Pancreas (tissue), 10 donors: ENCODE measurements at places on chromosomes 16 and 17.

DNA sequence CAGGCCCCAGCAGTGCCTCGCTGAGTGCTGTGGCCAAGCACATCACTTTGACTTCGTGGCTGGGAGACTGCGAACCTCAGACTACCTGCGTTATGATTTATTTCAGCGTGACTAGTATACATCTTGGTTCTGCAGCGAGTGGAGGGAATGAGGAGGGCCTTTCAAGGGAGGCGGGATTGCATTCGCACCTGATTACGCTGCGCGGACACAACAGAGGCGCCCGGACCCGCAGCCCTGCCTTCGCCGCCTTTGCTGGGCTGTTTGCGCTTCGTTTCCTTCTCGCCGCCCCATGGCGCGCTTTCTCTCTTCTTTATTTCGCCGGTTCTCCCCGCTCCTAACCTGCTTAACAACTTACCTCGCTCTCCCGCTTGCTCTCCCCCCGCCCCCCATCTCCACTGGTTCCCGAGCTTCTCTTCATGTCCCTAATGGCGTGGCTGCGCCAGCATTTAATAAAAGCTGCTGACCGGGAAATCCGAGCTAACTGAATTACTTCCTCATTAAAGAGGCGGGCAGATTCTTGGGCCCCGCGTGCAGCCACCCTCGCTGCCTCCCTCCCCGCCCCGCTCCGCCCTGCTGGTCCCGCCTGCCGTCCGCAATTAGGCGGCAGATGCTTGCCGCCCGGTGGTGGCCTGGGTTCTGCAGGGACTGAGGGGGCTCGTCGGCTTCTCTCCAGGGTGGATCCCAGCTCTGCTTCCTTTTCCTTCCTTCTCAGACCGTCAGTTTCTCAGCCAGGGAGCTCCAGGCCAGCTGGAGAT, 257.6 kb upstream of the SDK2 start:
- DNase-seq: peak; percentile 38

GRCh38 chr17:80986816-80987475, 4.7 kb upstream of the CHMP6 start:
- no peak for DNase-seq

DNA sequence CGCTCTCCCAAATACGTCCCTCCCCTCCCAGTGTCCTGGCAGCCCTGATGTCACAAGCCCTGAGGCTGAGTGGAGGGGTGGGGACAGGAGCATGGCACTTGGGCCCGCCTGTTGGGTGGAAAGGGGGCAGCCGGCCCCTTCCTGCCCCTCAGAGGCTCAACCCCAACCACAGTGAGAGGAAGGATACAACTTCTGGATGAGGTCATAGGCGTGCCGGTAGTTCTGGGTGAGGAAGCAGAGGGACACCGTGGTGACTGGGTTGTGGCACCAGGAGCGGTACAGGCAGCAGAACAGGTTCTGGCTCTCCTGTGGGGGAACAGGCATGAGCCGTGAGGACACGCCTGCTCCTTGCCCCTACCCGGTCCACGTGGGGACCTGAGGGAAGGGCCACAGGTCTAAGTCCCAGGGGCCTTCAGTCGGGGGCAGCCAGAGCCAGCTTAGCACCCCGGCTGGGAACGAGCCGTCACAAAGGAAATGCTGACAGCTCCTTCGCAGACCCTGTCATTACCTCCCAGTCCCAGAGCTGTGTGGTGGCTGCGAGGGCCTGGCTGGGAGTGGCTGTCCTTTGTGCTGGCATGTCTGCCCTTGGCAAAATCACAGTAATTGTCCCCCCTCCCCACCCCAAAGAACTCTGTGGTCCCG, 11.2 kb upstream of the MTSS2 start:
- no peak for DNase-seq

GRCh38 chr16:29821643-29822115, 1.4 kb downstream of the MVP start:
- peak; percentile 43 for DNase-seq

DNA sequence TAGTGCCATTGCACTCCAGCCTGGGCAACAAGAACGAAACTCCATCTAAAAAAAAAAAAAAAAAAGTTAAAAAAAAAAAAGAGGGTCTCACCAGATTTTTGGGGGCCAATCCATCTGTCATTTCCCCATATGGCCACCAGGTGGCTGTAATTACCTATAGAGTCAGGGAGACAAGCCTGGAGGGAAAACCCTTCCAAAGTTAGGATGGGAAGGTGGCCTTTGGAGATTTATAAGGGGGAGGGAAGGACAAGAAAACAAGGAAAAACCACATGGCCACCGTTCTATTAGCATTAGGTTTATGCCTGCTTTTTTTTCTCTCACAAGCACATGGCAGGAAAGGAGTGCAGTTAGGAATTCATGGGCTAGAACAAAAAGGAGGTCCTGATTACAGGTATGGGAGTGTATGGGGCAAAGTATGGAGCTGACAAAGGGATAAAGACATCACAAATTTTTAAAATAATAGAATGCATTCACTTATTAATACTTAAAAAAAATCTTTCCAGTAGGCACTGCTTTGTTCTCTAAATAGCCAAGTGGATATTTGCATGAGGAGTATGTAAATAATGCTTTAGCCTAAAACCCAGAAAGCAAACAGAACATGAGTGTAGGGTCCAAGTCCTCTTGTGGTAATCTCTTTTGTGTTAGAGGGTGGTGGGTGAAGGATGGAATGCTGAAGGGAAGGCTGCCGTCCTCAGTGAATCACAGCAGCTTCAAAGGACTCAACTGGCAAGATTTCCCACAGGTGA, 5.1 kb downstream of the CYB5D1 start:
- peak; percentile 54 for DNase-seq

- DNase-seq: peak; percentile 76
These were observed 1.2 kb downstream of the RTN4RL1 start for GRCh38 chr17:2023692-2024571.

GRCh38 chr17:39925282-39926134, 1.9 kb downstream of the ORMDL3 start:
- DNase-seq: no peak

- DNase-seq: no peak
These were observed 116.1 kb downstream of the METRNL start for GRCh38 chr17:83195330-83196023.

DNA sequence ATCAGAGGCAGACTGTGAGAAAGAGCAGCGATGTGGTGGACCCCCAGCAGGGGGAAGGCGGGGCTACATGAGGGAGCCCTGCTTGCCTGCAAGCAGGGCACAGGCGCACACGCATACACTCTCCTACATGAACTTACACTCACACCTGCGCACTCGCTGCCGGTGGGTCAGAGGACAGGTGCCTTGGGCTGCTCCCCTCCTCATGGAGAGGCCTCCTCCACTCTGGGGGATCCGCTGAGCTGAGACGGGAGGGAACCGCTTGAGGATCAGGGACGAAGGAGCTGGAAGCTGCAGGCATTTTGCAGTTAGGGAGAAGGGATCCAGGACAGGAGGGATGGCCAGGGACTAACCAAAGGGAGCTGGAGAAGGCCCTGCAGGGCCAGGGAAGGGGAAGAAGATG, 14.2 kb downstream of the OSBPL7 start:
- DNase-seq: peak; percentile 11

DNA sequence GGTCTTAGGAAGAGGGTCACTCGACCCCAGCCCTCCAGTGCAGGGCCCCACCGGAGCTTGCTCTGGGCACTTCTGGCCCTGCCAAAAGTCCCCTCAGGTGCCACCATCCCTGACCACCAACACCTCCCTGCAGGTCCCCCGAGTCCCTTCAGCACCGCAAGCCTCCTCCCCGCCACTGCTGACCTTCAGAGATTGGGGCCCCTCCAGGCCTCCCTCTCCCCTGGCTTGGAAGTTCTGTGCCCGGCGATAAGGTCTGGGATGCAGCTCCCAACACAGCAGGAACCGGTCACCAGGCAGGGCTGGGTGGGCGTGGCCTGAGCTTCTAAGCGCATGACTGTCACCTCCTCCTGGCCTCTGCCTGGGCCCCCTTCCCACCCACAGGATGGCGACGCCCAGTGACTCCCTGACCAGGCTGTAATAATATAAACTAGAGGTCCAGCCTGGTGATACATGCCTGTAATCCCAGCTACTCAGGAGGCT, 11.2 kb downstream of the PIEZO1 start:
- DNase-seq: no peak

- no peak for DNase-seq
These were observed 895 bp downstream of the SEPTIN1 start for GRCh38 chr16:30381291-30382041.

- no peak for DNase-seq
These were observed 189.1 kb upstream of the ANKFN1 start for GRCh38 chr17:55964191-55964590.

- DNase-seq: no peak
These were observed 6.4 kb upstream of the MT1B start for GRCh38 chr16:56645311-56645710.

GRCh38 chr16:88287219-88287618, 95.5 kb upstream of the ZNF469 start:
- DNase-seq: no peak

DNA sequence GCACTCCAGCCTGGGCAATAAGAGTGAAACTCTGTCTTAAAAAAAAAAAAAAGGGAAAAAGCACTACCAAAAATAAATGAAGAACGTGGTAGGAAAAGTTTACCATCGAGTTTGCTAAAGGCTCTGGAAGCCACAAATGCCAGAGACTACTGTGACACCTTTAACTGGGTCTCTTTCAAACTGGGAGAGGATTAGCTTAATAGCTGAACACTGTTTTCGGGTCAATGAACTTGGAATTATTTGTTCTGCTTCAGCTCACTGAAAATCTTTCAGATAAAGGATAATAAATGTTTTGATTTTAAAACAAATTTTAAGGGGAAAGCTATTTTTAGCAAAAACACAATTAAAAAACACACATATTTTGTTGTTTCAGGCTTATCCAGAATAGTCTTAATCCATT, 1.4 kb downstream of the RETREG3 start:
- no peak for DNase-seq

- DNase-seq: no peak
These were observed 26.4 kb downstream of the KIFC3 start for GRCh38 chr16:57775661-57776469.

GRCh38 chr16:35745191-35745590, 2285.8 kb downstream of the TP53TG3F start:
- no peak for DNase-seq

- DNase-seq: no peak
These were observed 9.3 kb upstream of the CNP start for GRCh38 chr17:41957031-41957868.

DNA sequence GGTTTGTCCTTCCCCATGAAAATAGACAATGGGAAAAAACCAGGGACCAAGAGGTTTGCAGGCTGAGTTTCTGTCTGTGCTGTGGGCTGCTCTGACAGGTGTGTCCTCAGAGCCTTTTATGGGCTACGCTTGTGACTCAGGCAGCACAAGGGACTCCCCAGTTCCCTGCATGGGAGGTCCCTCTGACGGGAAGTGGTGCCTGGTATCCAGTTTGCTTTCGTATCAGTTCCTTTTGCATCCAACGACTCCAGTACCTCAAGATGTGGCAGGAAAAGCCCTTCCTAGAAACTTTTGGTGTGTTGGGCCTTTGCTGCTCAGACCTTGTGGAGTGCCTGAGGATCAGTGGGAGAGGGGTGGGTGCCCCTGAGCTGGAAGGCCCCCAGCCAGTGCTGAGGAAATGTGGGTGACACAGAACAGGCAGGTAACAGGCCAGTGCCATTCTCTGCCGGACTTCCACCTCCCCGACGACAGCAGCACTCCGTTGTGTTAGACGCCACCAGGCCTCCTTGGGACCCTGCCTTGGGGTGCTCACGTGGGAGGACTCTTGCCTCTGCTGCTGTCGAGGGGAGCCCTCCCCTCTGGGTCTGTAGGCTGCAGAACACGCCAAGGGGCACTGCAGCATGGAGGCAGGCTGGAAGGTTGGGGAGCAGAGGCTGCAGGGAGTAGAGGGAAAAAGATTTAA, 38.4 kb upstream of the IRF8 start:
- no peak for DNase-seq

DNA sequence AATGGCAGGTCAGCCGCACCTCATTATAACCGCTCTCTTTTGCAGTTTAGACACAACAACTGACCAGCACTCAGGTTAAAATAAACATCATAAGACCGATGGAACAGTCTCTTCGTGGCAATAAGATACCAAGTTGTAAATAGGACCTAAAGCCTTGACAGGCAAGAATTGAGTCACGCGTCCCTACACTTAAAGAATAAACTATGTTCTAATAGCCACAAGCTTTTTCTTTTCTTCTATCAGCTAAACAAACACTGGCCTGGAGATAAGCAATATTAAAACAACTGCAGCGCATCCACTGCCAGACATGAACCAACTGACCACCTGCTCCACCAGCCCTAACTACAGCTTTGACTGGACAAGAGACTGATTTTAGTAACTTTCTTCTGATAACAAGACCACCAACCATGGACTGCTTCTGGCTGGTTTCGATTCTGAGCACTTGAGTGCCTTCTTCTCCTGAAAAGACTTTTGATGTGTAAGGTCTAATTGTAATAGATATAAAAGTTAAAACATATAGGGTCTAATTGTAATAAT, 17.5 kb downstream of the SLFN12L start:
- DNase-seq: no peak

DNA sequence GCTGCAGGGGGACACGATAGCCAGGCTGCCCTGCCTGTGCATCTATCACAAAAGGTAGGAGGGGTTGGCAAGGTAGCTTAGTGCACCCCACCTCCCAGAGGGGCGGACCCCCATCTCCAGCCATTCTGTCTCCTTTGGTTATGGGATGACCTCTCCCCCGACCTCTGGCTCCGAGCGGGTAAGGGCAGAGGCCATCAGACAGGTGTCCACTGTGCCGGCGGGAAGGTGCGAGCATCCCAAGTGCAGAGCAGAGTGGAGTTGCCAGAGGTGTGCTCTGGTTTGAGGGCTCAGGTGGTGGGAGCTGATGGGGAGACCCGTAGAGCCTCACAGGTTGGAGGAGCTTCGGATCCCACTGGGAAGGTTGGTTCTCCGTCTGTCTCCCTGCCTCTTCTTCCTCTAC, 11.7 kb downstream of the LDHD start:
- DNase-seq: no peak

DNA sequence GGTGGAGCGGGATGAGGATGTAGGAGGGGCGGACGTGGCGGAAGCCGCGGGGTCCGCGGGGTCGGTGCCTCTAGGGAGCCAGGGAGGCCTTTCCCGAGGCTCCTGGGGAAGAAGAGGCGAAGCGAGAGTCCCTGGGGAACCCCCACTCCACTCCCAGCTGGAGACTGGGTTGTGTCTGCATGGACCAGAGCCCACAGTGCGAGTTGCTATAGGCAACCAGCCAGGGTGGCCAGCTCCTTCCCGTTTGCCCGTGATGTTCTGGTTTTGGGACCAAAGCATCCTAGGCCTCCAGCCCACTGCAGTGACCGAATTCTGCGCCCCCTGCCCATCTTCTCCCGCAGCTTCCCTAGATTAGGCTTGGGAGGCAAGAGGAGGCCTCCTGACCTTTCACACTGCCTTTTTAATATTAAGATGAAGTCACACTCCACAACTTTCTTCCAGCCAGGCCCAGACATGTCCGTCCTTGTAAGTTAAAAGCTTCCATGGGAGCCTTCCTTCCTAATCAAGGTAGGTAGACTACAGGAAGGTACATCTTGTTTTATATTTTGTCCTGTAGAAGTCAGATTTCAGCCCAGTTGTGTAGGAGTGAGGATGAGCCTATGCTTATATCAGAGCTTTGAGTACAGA, 469 bp downstream of the AMZ2 start:
- DNase-seq: no peak
